Progenitor cell of endocrine pancreas (in vitro differentiated cells): ENCODE measurements at places on chromosomes 3 and 15.

DNA sequence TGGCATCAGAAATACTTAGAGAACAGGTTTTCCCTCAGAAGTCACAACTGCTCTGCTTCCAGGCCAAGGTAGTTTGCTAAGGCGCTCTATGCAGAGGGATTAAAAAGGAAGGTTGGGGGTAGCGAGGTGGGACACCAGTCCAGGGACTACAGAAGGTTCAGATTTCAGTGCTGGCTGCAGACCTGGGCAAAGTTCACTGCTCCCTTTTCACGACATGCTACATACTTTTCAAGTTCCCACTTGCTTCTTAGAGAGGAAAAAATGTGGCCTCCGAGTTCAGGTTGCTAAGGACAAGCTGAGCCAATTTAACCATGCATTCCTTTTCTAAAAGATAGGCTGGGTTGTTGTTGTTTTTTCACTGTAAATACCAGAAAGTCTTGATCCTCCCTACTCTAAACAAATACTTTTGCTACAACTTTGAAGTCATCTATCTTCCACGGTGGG, 158.6 kb upstream of the NR2F2 start:
- H3K4me1 ChIP-seq, result peaks cover 17% of the 10 kb centered on the region
- peak; percentile 16 for DNase-seq
- no peak overlapping the region for H3K27ac ChIP-seq
- H3K36me3 ChIP-seq, result peaks cover 11% of the 10 kb centered on the region
- H3K27me3 ChIP-seq, result no peaks in the 10 kb centered on the region

DNA sequence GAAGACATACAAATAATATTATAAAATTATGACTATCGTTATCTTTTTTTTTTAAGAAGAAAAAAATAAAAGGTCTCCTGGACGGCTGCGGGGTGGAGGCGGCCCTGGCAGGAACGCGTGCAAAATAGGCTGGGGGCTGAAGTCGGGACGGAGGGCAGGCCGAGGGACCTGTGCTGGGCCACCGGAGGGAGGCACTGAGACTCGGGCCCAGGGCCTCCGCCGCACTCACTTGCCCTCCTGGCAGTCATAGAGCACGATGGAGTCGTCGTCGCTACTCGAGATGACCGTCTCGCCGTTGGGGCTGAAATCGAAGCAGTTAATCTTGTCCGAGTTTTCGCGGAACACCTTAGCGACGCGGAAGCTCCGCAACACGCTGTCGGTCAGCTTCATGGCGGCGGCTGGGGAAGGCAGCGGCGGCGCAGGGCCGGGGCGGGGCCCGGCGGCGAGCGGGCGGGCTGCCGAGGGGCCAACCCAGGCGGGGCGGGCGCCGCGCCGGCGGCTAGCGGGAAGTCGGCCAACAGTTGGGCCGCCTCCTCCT, 408 bp downstream of the WDR82 start:
- H3K27me3 ChIP-seq, result no peaks in the 10 kb centered on the region
- peaks cover 43% of the 10 kb centered on the region for H3K4me1 ChIP-seq
- H3K36me3 ChIP-seq, result peaks cover 15% of the 10 kb centered on the region
- peak overlapping the region; percentile 99 for H3K27ac ChIP-seq

GRCh38 chr3:16304061-16305010, 39.3 kb downstream of the OXNAD1 start:
- H3K27me3 ChIP-seq, result no peaks in the 10 kb centered on the region
- H3K4me1 ChIP-seq, result peaks cover 2% of the 10 kb centered on the region
- H3K36me3 ChIP-seq, result peaks cover 12% of the 10 kb centered on the region
- no peak overlapping the region for H3K27ac ChIP-seq
- no peak overlapping the region for H3K4me3 ChIP-seq
- no peak for DNase-seq

- H3K4me1 ChIP-seq, result no peaks in the 10 kb centered on the region
- no peak for DNase-seq
- H3K27me3 ChIP-seq, result no peaks in the 10 kb centered on the region
- no peak overlapping the region for H3K4me3 ChIP-seq
Measured at GRCh38 chr3:139434764-139435307, 41.5 kb downstream of the RBP2 start.

DNA sequence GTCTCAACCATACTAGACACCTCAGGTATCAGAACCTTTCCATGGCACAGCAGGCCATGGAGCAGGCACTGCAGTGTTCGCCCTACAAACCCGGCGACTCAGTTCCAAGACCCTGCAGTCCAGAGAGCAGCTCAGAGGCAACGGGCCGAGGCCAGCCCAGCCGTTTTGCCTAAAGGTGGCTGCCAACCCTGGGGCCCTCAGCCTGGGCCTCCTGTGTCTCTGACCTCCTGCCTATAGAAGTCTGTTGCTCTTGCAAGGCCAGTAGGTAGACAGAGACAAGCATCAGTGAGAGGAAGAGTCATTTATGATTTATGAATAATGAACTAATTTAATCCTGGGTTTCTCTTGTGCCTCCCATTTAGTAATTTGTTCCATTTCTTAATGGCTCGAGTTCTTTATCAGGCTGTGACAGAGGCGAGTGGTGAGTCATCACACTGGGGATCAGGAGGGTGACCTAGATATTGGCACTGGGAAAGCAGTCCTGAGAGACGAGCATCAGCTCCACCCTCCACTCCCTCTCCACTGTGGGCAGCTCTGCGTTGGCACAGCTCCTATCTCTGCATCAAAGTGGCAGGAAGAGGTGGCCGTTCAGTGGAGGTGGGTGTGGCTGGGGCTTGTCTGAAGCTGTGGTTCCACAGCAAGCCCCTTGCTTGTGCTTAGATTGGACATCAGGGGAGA, 79.8 kb downstream of the ABHD5 start:
- H3K4me1 ChIP-seq, result peaks cover 2% of the 10 kb centered on the region
- no peak for DNase-seq
- no peaks in the 10 kb centered on the region for H3K36me3 ChIP-seq
- peaks cover 32% of the 10 kb centered on the region for H3K27me3 ChIP-seq
- no peak overlapping the region for H3K4me3 ChIP-seq
- H3K27ac ChIP-seq, result no peak overlapping the region

DNA sequence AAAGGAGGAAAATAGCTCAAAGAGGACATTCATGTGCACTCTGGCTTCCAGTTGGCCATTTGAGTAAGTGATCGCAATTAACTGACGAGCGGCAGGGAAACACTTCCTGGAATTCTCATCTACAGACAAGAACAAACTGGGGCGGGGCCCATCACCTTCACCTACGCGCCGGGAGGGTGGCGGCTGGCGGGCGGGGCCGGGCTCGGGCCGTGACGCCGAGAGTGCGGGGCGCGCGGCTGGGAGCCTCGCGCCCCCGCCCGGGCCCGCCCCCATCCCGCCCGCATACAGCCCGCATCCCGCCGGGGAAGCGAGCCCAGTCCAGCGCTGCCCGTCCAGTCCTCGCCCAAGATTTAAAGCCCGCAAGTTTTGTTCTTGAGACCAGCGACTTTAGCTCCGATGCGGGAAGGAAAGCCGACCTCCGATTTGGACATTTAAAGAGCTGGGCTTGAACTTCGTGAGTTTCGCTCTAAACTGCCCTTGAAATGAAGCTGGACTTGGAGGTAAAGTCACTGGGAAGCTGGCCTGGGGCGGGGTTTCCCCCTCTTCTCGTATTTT, at the start of gene B3GNT5:
Gene B3GNT5 (plus strand): TSS at position 281 of the 555 bp plus-strand sequence. CDS start 16,546 bp downstream, outside the sequence.
- H3K36me3 ChIP-seq, result peaks cover 4% of the 10 kb centered on the region
- H3K4me1 ChIP-seq, result peaks cover 16% of the 10 kb centered on the region
- peak within 1 kb of the TSS; percentile 84 for H3K4me3 ChIP-seq

- no peaks in the 10 kb centered on the region for H3K27me3 ChIP-seq
- H3K27ac ChIP-seq, result no peak overlapping the region
- H3K36me3 ChIP-seq, result no peaks in the 10 kb centered on the region
- no peak for DNase-seq
Measured at GRCh38 chr3:107868449-107868848, 222.4 kb downstream of the CD47 start.

DNA sequence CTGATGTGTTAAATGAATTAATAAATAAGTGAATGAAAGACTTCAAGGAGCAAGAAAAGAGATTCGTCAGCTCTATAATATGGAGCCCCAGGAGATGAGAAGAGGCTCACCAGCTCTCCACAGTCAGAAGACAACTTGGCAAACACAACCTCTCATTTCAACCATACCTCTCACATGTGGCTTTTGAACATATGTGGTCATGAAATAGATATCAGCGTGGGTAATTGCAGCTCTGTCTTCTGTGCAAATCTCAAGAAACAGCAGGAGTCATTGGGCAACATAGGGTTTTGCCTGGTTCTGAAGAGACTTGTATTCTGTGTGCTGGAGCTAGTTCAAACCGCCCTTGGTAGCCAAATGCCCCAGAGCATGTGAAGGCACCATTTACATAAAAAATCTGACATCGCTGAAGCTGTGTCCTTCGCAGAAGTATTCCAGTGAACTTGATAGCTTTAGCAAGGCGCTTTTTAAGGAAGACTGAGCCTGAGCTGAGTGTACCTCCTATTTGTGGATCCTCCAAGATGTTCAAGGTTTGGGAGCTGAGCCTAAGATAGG, 8.4 kb downstream of the CX3CR1 start:
- peaks cover 4% of the 10 kb centered on the region for H3K4me1 ChIP-seq
- DNase-seq, result no peak
- H3K27me3 ChIP-seq, result peaks cover 9% of the 10 kb centered on the region

GRCh38 chr3:180630371-180630770, 28.4 kb downstream of the TTC14 start:
- H3K27ac ChIP-seq, result no peak overlapping the region
- peaks cover 3% of the 10 kb centered on the region for H3K27me3 ChIP-seq
- no peak overlapping the region for H3K4me3 ChIP-seq
- DNase-seq, result no peak

GRCh38 chr3:79018265-79018664, 749.5 kb downstream of the ROBO1 start:
- H3K27ac ChIP-seq, result no peak overlapping the region
- H3K36me3 ChIP-seq, result no peaks in the 10 kb centered on the region

GRCh38 chr15:71844916-71845315, 34.6 kb downstream of the NR2E3 start:
- H3K4me1 ChIP-seq, result no peaks in the 10 kb centered on the region
- no peak overlapping the region for H3K27ac ChIP-seq
- H3K27me3 ChIP-seq, result no peaks in the 10 kb centered on the region
- no peak for DNase-seq

DNA sequence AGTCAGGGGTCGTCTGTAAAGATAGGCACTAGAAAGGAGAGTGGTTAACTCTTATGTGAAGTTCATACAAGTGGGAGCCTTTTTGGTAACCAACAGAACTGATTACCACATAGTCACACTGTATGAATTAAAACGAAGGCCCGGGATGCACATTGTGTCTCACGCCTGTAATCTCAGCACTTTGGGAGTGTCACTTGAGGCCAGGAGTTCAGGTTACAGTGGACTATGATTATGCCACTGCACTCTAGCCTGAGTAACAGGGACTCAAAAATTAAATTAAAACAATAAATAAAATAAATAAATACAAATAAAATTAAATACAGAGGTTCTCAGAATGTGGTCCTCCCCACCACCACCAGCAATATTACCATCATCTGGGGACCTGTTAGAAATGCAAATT, 467 bp downstream of the DNAAF4 start:
- no peak for DNase-seq
- H3K4me3 ChIP-seq, result no peak overlapping the region
- H3K36me3 ChIP-seq, result no peaks in the 10 kb centered on the region
- no peaks in the 10 kb centered on the region for H3K4me1 ChIP-seq
- H3K27me3 ChIP-seq, result peaks cover 5% of the 10 kb centered on the region

DNA sequence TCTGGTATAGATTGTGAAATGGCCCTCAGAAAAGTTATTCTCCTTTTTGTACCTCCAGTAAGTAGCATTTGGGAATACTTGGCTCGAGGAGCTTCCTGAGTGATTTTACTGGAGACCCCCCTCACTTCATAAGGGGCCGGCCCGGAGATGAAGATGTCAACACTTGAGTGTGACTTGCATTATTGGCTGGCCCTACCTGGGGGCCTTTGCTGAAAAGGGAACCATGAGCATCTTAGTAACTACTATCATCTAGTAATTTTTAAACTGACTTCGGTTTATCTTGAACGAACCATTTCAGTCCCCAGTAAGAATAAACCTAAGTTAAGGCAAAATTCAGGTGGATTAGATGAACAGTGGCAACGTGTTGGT, 1.3 kb downstream of the FAIM start:
- DNase-seq, result no peak
- H3K4me3 ChIP-seq, result peak overlapping the region; percentile 73
- peaks cover 7% of the 10 kb centered on the region for H3K36me3 ChIP-seq
- no peaks in the 10 kb centered on the region for H3K27me3 ChIP-seq
- peak overlapping the region; percentile 97 for H3K27ac ChIP-seq

DNA sequence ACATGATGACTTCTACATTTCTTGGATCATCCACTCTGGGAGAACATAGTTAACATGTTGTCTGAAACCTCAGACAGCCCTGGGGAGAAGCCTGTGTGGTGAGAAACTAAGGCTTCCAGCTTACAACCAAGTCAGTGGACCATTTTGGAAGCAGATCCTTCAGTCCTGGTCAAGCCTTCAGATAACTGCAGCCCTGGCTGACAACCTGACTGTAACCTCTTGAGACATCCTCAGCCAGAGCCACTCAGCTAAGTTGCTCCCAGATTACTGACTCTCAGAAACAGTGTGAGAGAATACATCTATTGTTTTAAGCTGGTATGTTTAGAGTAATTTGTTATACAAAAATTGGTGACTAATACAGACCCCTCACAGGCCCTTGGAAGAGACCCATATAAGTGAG, 50.9 kb upstream of the KPNA4 start:
- H3K27ac ChIP-seq, result no peak overlapping the region
- no peak overlapping the region for H3K4me3 ChIP-seq
- peaks cover 7% of the 10 kb centered on the region for H3K4me1 ChIP-seq
- no peaks in the 10 kb centered on the region for H3K36me3 ChIP-seq
- DNase-seq, result no peak

DNA sequence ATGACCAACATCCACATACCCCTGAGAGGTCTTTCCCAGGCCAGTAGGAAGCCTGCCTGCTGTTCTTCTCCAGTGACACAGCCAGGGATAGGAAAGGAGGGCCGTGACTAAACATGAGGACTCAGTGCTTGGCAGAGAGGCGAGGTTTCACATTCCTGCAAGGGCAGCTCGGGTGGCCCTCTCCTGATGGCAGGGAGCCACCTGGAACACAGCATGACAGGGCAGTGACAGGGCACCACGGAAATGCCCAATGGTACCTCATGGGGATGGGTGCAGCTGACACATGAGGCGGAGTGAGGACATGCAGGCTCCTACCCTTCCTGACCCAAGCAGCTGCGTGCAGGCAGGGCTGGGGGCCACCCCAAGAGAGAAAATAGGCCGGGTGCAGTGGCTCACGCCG, 7.4 kb upstream of the TGM5 start:
- H3K4me1 ChIP-seq, result no peaks in the 10 kb centered on the region
- no peak overlapping the region for H3K4me3 ChIP-seq
- H3K36me3 ChIP-seq, result no peaks in the 10 kb centered on the region
- H3K27me3 ChIP-seq, result peaks cover 20% of the 10 kb centered on the region
- DNase-seq, result no peak

- peaks cover 6% of the 10 kb centered on the region for H3K4me1 ChIP-seq
- no peak overlapping the region for H3K4me3 ChIP-seq
- no peaks in the 10 kb centered on the region for H3K27me3 ChIP-seq
- DNase-seq, result no peak
- no peaks in the 10 kb centered on the region for H3K36me3 ChIP-seq
Measured at GRCh38 chr3:129718201-129718600, 111.7 kb upstream of the PLXND1 start.

GRCh38 chr15:58957101-58957973, 23.9 kb upstream of the SLTM start:
- no peak overlapping the region for H3K27ac ChIP-seq
- H3K4me1 ChIP-seq, result peaks cover 3% of the 10 kb centered on the region
- no peaks in the 10 kb centered on the region for H3K27me3 ChIP-seq
